ENCODE measurements at places on chromosomes 2 and 18.
A peak's percentile ranks its signal among the peaks of the same experiment; 100 is the strongest.

- no peak overlapping the region for H3K27ac ChIP-seq
- no peaks in the 10 kb centered on the region for H3K36me3 ChIP-seq
- no peaks in the 10 kb centered on the region for H3K27me3 ChIP-seq
- H3K4me1 ChIP-seq: no peaks in the 10 kb centered on the region
- no peak overlapping the region for H3K4me3 ChIP-seq
These were observed 53.4 kb upstream of the KLF7 start for GRCh38 chr2:207219081-207219630.

GRCh38 chr2:179824961-179825360 lies 36.5 kb downstream of the ZNF385B start:
- H3K27ac ChIP-seq: no peak overlapping the region
- no peak for DNase-seq
- H3K4me3 ChIP-seq: no peak overlapping the region

DNA sequence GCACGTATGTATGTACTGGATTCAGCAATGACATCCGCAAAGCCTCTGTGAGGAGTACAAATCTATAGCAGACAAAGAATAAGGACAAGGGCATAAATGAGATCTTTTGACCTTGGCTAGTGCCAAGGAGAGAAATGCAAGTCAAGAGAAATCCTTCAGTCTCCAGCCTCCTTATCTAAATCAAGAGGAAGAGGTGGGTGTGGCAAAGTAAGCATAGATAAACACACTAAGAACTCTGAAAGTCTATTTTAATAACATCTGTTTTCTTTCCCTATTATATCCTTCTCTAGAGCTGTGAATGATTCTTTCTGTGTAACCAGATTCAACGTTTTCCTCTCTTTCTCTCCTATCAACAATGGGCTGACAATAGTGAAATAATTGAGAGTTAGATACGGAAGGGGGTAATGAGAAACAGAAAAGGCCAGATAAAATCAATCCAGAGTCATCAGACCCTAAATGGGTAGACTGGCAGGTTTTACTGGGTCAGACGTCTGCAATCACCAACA lies 118.5 kb upstream of the ZFP36L2 start:
- peaks cover 12% of the 10 kb centered on the region for H3K4me1 ChIP-seq
- no peak overlapping the region for H3K4me3 ChIP-seq
- H3K27me3 ChIP-seq: no peaks in the 10 kb centered on the region
- DNase-seq: no peak

DNA sequence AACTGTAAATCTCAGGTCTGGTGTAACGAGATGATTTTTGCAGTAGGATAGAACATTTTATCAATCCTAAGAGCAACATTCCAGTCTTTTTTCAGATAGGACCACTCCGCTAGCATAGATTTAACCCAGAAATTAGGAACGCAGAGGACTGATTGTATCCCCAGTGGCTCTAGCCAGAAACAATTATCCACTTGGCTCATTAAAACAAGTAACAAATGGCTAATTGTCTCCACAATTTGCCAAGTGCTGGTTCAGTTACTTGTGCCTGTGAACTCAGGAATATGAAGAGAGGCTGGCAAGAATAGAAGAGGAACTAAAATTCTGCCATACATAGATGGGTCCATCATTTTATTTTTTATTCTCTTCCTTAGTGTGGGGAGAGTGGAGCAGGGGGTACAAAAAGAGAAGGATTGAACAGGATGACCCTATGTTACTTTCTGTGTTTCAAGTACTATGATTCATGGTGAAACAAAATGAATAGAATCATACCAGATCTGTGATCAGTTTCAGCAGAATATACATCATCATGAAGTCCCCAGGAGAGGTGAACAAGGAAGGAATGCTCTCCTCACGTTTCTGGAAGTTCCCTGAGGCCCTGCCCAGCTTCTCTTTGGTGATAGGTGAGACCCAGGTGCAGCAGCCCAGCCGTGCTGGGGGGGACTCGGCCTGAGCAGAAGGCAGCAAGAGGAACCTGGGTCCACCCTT lies 121.6 kb downstream of the ARL4C start:
- no peak overlapping the region for H3K27ac ChIP-seq
- H3K36me3 ChIP-seq: no peaks in the 10 kb centered on the region
- DNase-seq: no peak
- no peak overlapping the region for H3K4me3 ChIP-seq
- no peaks in the 10 kb centered on the region for H3K4me1 ChIP-seq

- no peak overlapping the region for H3K4me3 ChIP-seq
- H3K36me3 ChIP-seq: no peaks in the 10 kb centered on the region
- H3K4me1 ChIP-seq: no peaks in the 10 kb centered on the region
These were observed 67.3 kb upstream of the TNP1 start for GRCh38 chr2:216927163-216927562.

DNA sequence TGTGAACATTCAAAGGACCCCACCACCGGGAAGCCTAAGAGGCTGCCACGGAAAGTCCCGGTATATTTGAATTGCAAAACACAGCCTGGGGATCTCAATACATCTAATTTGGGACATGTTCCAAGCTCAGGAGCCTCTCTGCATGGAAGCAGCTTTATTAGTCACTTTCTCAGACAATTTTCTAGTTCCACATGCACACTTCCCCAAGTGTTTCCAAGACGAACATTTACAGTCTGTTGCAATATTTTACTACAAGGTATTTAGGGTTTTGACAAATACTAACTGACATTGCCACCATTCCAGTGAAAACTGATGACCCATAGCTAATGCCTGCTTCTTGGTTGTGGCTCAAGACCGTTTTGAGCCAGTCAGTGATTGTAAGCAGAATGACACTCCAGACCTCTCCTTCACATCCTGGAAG lies 145.3 kb downstream of the NCKAP5 start:
- H3K4me3 ChIP-seq: no peak overlapping the region
- H3K27me3 ChIP-seq: no peaks in the 10 kb centered on the region
- peaks cover 4% of the 10 kb centered on the region for H3K4me1 ChIP-seq
- H3K27ac ChIP-seq: no peak overlapping the region
- no peaks in the 10 kb centered on the region for H3K36me3 ChIP-seq

DNA sequence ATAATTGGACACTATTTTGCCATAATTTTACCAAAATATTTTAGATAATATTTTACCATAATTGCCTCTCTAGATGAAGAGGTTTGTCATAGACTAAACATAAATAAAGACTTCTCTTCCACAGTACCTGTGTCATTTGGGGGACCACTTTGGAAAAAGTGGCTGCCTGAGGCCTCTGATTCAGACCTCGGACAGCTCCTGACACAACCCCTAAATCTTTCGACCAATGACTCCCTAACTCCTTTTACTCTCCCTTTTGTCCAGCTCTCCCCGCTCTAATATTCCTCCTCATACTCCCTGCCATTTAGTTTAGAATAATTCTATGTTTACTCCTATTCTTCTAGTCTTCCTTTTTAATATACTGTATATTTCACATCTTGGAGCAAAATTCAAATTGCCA lies 36.0 kb upstream of the UBE2E3 start:
- no peaks in the 10 kb centered on the region for H3K36me3 ChIP-seq
- H3K27ac ChIP-seq: no peak overlapping the region
- no peak overlapping the region for H3K4me3 ChIP-seq
- H3K27me3 ChIP-seq: no peaks in the 10 kb centered on the region
- DNase-seq: no peak
- no peaks in the 10 kb centered on the region for H3K4me1 ChIP-seq

DNA sequence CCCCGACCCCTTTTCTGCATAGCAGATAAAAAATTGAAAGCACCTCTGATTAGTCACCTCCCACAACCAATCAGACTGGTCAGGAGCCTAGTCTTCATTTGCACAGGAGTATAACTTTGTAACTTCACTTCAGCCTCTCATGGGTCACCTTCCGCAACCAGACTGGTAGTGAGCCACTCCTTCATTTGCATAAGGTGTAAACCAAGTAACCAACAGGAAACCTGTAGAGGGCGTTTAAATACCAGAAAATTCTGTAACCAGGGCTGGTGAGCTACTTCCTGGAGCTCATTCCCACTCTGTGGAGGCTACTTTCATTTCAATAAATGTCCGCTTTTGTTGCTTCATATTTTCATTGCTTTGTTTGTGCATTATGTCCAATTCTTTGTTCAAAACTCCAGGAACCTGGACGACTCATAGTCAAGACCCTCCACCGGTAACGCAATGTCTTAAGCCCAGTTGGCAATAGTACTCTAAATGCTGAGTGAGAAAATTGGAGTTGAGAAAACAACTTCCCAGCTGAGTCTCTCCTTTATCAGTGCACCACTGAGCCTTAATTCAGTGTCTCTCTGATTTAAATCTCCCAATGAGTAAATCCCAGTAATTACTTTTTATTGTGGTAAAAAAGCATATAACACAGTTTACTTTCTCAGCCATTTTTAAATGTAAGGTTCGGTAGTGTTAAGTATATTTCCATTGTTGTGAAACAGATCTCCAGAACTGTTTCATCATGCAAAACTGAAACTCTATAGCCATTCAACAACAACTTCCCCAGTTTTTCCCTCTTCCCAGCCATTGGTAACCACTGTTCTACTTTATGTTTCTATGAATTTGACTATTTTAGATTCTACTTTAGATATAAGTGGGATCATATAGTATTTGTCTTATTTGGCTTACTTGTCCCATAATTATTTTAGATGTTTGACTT lies 392.7 kb upstream of the SLC8A1 start:
- H3K27me3 ChIP-seq: no peaks in the 10 kb centered on the region
- no peaks in the 10 kb centered on the region for H3K4me1 ChIP-seq
- no peaks in the 10 kb centered on the region for H3K36me3 ChIP-seq
- no peak overlapping the region for H3K4me3 ChIP-seq
- H3K27ac ChIP-seq: no peak overlapping the region

- no peak overlapping the region for H3K4me3 ChIP-seq
- H3K4me1 ChIP-seq: no peaks in the 10 kb centered on the region
- H3K27ac ChIP-seq: no peak overlapping the region
These were observed 143.7 kb downstream of the TPO start for GRCh38 chr2:1556776-1557466.

- H3K36me3 ChIP-seq: no peaks in the 10 kb centered on the region
- H3K27me3 ChIP-seq: peaks cover 13% of the 10 kb centered on the region
- H3K27ac ChIP-seq: no peak overlapping the region
- DNase-seq: no peak
- peaks cover 11% of the 10 kb centered on the region for H3K4me1 ChIP-seq
- H3K4me3 ChIP-seq: peak overlapping the region; percentile 67
These were observed 65.1 kb upstream of the MAPRE2 start for GRCh38 chr18:34976123-34976522.

GRCh38 chr2:174485788-174486562 lies 854 bp downstream of the GPR155 start:
- no peak overlapping the region for H3K27ac ChIP-seq
- H3K4me3 ChIP-seq: peak overlapping the region; percentile 31
- no peak for DNase-seq
- no peaks in the 10 kb centered on the region for H3K36me3 ChIP-seq
- H3K4me1 ChIP-seq: no peaks in the 10 kb centered on the region
- peaks cover 12% of the 10 kb centered on the region for H3K27me3 ChIP-seq

- H3K27me3 ChIP-seq: no peaks in the 10 kb centered on the region
- H3K4me3 ChIP-seq: no peak overlapping the region
- H3K36me3 ChIP-seq: no peaks in the 10 kb centered on the region
- H3K27ac ChIP-seq: no peak overlapping the region
- DNase-seq: no peak
These were observed 407.0 kb downstream of the DSEL start for GRCh38 chr18:67109535-67109934.

DNA sequence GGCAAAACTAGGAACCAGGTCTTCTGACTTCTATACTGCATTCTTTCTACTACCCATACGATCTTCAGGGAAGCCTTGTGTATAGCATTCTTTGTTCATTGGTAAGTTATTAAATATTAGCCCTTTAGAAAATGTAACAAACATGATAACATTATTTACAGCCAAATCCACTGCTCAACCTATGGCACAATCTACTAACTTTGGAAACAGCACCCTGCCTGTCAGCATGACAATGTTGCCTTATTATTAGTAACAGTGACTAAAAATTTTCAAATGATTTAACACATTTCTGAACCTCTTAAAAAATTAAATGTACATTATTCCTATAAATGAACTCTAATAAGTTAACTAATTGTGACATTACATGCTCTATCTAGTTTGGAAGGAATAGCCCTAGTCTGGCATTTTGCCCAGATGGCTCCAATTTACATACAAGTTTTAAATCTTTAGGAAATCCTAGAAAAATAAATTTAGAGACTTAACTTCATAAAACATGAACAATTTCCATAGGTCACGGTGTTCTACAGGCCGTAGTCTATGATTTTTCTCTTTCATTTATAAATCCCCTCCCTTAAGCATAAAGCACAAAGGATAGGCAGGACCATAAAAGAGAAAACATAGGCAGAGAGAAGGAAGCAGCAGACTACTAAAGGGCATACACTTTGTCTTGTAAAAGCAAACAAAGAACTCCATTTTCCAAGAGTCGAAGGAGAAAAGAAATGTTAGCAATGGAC lies 33.7 kb downstream of the YES1 start:
- no peak overlapping the region for H3K4me3 ChIP-seq
- H3K4me1 ChIP-seq: peaks cover 2% of the 10 kb centered on the region
- no peaks in the 10 kb centered on the region for H3K27me3 ChIP-seq
- no peaks in the 10 kb centered on the region for H3K36me3 ChIP-seq
- no peak overlapping the region for H3K27ac ChIP-seq

GRCh38 chr2:141767051-141767450 lies 363.8 kb downstream of the LRP1B start:
- H3K4me1 ChIP-seq: no peaks in the 10 kb centered on the region
- H3K4me3 ChIP-seq: no peak overlapping the region
- H3K36me3 ChIP-seq: no peaks in the 10 kb centered on the region

DNA sequence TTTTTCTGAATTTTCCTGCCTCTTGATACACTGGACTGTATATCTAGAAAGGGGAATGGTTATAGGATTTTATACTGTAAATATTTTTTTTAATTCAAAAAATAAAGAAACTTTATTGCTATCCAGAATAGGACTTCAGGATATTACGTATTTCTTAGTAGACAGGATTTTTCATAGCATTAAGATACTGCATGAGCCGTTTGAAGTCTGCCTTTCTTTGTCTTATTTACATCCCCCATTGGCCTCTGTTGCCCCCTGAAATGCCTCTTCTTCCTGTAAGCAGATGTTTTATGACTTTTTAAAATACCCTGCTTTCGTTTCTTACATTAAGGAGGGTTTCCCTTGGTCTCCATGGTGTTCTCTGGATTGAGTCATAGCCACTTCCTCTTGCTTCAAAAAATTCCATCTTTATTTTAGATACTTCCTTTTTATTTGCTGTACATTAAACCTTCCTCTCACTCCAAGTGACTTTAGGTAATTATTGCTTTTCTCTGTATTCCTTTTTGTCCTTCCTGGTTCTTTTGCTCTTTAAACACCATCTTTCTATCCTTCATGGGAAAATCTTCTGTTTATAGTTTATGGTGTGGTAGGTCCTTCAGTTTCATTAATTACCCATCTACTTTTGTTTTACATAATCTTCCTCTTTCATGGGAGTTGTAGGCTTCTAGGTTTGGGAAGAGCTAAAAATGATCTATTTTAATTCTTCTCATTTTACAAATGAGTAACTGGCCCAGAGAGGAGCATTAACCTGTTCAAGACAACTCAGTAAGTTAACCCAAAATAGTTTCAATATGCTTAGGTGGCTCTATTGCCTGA lies 72.6 kb downstream of the ZNF532 start:
- no peaks in the 10 kb centered on the region for H3K27me3 ChIP-seq
- DNase-seq: no peak
- H3K27ac ChIP-seq: no peak overlapping the region
- H3K4me3 ChIP-seq: no peak overlapping the region
- H3K36me3 ChIP-seq: peaks cover 72% of the 10 kb centered on the region
